ENCODE measurements at places on chromosomes 2 and 18. TPM values are rescaled to one million over a fixed set of nuclear protein-coding genes. Genes with fewer than 3 reads are reported as not detected.

DNA sequence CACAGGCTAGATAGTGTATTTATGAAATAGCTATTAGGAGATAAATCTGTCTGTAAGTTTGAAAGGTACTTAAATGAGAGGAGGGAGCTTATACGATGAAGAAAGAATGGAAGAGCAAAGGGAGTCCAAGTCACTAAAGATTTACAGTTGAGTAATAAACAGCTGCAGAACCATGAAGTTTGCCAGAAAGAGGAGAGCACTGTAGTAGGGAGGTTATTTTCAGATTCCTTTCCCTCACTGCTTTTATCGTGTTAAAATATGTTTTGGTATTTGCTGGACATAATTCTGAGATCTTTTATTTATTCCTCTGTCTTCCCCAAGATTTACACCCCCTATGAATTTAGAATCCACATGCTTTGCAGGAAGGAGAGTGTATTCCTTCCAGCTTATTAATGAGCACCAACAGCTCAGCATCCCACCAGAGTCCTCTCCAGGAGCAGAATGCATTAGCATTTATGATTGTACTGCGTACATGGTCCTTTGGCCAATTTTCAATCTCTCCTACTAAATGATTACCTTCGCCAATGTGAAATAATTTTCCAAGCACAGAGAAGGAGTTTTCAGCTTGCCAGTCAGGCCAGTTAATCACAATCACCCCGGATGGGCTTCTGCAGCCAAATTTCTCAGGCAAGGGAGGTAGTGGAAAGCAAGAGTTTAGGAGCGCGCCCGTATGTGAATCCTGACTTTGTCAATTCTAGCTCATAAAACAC, 297.0 kb downstream of the NBAS start:
- DNase-seq: no peak

DNA sequence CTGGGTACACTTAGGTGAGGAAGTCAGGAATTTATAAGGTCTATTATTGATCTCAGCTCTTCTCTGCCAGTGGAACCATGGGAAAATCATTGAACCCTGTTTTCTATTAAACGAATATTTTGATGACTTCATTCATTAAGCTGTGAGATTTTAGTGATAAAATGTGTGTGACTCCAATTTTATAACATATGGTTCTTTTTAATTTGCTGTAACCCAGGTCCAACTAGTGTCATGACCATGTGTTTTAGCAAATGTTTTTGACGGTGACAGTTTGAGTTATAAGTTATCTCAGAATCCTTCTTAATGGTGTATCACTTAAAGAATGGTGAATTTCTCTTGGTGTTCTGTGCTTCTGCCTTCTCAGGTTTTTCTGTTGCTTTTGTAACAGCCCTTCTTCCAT, 213.1 kb downstream of the MCFD2 start:
- no peak for DNase-seq

GRCh38 chr2:55009277-55010060, 40.8 kb downstream of the RTN4 start:
- DNase-seq: no peak

Gene PTPRN
- not detected for total RNA-seq

GRCh38 chr2:123720760-123721159, 304.3 kb upstream of the CNTNAP5 start:
- peak; percentile 76 for DNase-seq

- DNase-seq: no peak
These were observed 51.8 kb downstream of the ADD2 start for GRCh38 chr2:70716131-70716743.

Gene SERPINB4
- total RNA-seq: 0.40 TPM

GRCh38 chr2:223165423-223166214, 113.6 kb downstream of the KCNE4 start:
- no peak for DNase-seq
